ENCODE measurements at places on chromosomes 3 and 15.
A peak's percentile ranks its signal among the peaks of the same experiment; 100 is the strongest.

- no peak for DNase-seq
Observed at GRCh38 chr3:7166460-7166859, 305.5 kb downstream of the GRM7 start.

DNA sequence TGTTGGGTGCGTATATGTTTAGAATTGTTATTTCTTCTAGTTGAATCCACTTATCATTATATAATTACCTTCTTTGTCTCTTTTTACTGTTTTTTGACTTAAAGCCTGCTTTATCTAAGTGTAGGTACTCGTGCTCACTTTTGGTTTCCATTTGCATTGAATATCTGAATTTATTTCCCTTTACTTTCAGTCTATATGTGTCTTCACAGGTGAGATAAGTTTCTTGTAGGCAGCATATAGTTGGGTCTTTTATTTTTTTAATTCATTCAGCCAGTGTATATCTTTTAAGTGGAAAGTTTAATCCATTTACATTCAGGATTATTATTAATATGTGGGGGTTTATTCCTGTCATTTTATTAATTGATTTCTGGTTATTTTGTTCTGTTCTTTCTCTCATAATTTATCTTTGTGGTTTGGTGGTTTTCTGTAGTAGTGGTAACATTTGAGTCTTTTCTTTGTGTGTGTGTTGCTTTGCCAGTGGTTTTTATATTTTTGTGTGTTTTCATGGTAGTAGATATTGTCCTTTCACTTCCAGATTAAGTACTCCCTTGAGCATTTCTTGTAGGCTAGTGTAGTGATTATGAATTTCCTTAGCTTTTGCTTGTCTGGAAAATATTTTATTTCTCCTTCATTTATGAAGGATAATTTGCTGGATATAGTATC, 27.3 kb downstream of the STT3B start:
- DNase-seq, result no peak

GRCh38 chr15:91752081-91752785, 101.3 kb upstream of the SLCO3A1 start:
- no peak for DNase-seq

GRCh38 chr3:146581951-146582467, 23.1 kb downstream of the PLSCR5 start:
- DNase-seq, result no peak

DNA sequence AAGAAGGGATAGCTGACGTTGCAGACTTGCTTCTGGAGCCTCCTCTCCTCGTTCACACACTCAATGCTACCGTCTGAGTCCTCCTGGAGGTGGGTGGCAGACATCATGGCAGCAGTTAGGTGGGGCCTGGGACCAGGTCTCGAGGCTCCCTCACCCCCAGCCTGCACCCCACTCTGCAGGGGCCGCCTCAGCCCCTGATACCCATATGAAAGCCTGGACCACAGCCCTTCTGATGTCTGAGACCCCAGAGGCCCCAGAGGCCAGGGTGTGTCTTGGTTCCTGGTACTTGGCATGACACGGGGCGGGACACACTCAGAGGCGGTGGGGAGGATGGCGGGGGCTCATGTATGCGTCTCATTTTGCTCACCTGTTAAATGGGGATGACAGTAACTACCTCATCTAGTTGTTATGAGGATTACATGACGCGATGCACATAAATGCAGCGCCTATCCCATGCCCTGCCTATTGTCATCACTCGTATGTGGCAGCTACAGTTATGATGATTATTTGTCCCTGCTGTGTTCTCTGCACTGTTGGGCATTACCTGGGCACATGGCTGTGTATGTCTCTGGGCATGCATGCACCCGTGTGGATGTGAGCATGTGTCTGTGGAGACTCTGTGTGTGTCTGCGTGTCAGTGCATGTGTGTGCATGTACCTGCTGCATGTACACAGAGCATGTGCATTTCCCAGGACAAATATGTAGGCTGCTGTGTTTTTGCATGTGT, 39.9 kb downstream of the FEM1B start:
- no peak for DNase-seq

DNA sequence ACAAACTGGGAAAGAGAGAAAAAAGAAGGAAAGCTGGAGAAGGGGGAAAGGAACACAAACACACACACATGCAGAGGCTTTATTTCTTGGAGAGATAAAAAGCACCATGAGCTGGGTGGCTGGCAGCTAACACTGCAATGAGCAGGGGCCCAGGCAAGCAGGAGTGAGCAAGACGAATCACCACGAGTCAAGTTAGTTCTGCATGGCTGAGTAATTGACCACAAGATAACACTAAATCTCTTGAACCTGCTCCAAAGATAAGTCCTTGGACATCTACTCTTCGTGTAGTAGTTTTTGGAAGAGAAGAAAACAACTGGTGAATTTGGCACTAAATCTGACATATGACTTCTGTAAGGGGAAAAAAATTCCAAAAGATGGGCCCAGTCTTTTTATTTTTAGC, 100.9 kb downstream of the MYO5A start:
- no peak for DNase-seq

DNA sequence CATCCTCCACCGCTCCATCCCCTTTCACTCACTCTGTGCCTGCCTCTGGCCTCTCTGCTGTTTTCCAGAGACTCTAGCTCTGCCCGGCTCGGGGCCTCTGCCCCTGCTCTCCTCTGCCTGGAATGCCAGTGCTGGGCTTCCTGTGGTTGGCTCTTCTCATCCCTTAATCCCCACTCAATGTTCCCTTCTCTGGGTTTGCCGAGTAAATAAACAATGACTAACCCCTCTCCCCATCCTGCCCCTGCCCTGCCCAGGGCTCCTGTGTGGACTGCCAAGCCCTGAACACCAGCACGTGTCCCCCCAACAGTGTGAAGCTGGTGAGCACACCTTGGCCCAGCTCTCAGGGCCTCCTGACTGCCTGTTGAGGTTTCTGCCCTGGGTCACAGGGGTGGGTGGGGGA, 12.2 kb downstream of the STAB1 start:
- DNase-seq, result no peak

- DNase-seq, result peak; percentile 45
Observed at GRCh38 chr15:90219421-90220141, 14.2 kb downstream of the CIB1 start.

- DNase-seq, result no peak
Observed at GRCh38 chr3:192747145-192747544, 19.8 kb upstream of the FGF12 start.

DNA sequence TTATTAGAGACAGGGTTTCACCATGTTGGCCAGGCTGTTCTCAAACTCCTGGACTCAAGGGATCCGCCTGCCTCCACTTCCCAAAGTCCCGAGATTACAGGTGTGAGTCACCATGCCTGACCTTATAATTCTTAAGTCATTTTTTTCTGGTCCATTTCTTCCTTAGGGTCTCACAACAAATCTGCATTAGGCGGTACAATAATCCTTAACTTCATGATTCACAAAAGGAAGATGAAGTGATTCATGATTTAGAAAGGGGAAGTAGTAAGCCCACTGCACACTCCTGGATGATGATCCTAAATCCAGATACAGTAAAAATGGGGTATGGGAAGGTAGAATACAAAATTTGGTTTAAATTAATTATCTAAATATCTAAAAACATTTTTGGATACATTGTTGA, 45.0 kb upstream of the TKT start:
- no peak for DNase-seq

- DNase-seq, result no peak
Observed at GRCh38 chr3:182212479-182213076, 500.9 kb downstream of the SOX2 start.

DNA sequence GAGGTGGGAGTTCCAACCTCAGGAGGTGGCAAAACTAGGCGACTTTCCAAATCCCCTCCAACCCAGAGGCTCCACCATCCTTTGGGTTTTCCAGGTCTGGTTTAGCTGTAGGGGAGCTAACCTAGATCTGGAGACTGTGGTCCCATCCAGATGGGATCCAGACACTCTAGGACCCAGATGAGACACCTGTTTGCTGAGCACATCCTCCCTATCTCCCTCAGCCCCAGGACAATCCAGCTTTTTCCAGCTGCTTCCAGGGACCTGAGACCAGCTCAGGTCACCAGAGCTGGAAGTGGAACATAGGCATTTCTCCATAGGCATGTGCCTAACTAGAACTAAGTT, 18.2 kb downstream of the CRTAP start:
- DNase-seq, result no peak

DNA sequence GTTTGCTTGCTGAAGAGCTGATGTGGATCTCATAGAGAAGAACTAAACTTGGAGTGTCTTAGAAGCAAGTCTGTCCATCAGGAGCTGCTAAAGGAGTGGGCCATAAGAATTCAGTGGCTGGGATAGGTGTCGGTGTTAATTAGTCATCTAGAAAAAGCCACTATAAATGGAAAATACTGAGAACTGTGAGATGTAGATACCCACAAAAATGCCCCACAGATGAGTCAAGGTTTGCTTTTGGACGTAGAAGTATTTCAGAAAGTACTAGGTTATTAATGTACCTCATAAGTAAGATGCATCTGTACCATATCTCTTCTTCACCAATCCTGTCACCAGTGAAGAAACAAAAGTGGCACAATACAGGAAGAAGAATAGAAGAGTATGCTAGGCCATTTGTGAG, 530.9 kb upstream of the TGFBR2 start:
- DNase-seq, result no peak

- DNase-seq, result no peak
Observed at GRCh38 chr15:83346342-83346741, 61.9 kb upstream of the BNC1 start.

DNA sequence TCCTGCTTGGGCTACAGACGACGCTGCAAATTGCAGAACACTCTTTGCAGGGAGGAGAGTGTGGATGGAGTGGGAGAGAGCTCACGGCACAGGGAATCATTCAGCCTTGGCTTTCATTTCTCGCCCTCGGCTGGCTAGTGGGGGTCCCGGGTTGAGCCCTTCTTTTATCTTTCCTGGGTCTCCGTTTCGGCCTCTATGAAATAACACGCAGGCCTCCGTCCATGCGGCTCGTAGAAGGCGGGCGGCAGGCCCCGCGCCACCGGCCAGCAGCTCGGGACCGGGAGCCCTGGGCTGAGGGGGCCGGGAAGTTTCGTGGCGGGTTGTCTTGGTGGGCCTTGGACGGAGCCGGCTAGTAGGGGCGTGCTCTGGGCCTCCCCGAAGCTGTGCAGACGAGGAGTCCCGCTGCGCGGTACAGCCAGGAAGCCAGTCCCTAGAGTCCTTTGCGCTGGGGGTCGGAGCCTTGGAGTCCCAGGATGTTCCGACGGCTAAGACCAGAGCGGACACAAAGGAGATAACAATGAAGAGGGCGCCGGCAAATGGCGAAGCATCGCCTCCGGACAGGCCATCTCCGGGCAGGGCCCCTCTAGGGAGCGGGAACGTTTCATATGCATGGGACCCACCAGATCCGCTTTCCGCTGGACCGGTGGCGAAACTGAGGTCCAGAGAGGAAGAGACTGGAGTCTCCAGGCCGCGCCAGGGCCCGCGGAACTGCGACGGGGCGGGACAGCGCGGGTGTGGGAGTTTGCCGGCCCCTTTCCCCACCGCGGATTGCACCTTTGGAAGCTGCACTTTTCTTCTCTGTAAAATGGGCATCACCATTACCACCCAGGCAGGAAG, 4.3 kb downstream of the RNU6-1 start:
- DNase-seq, result no peak

GRCh38 chr3:190644035-190644434, 130.2 kb downstream of the IL1RAP start:
- DNase-seq, result no peak

GRCh38 chr3:190739641-190740185, 122.8 kb downstream of the GMNC start:
- DNase-seq, result no peak

GRCh38 chr15:51856714-51857380, 27.4 kb downstream of the TMOD3 start:
- DNase-seq, result no peak

- DNase-seq, result no peak
Observed at GRCh38 chr3:183762304-183762703, 63.1 kb downstream of the MAP6D1 start.

DNA sequence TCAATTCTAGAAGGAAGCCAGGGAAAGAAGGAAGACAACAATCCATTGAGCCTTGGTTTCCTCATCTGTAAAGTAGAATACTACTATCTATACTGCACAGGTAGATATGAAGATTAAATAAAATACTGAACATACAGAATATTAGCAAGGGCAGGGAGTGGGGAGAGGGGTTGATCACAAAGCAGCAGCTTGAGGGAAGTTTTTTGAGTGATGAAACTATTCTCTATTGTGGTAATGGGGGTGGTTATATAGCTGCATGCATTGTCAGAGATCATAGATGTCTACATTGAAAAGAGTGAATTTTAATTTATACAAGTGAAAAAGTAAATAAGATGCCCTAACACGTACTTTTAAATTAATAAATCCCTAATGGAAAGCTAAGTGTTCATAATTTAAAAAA, 242.6 kb upstream of the LRTM1 start:
- DNase-seq, result no peak

GRCh38 chr3:149620291-149621020, 37.4 kb downstream of the WWTR1 start:
- no peak for DNase-seq

GRCh38 chr15:84108728-84109127, 126.8 kb upstream of the GOLGA6L4 start:
- DNase-seq, result no peak

GRCh38 chr3:133301731-133302130, 98.1 kb upstream of the BFSP2 start:
- DNase-seq, result no peak

GRCh38 chr3:31890742-31891469, 90.2 kb downstream of the OSBPL10 start:
- no peak for DNase-seq

DNA sequence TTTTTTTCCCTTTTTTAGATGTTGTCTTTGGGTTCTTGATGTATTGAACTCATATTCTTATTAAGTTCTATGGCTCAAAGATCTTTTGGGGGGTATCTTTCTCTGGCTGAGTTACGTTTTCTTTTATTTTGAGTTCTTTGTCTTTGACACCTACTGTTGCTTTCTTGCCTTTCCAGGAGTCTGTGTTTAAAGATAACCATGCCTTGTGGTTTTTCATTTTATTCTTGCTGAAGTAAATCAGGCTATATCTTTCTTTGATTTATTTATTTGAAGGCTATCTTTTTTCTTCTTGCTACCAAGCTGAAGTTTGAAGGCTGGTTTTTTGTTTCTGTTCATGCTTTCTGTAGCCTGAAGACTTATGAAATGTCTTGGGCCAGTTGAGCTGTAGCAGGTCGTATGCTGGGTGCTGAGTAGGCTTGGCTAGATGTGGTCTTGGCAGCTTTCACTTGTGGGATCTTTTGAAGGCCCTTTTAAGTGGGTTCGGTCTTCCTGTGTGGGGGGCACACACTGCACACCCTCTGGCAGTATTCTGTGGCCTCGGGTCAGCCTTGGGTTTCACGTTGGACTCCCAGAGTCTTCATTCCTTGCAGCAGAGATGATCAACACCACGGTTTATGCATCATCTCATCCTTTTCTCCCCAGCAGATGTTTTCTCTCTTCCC, 17.5 kb downstream of the SLCO3A1 start:
- no peak for DNase-seq

GRCh38 chr3:141367038-141367730, 1.1 kb upstream of the ZBTB38 start:
- no peak for DNase-seq

GRCh38 chr3:49553324-49553691, 969 bp upstream of the BSN start:
- DNase-seq, result no peak

DNA sequence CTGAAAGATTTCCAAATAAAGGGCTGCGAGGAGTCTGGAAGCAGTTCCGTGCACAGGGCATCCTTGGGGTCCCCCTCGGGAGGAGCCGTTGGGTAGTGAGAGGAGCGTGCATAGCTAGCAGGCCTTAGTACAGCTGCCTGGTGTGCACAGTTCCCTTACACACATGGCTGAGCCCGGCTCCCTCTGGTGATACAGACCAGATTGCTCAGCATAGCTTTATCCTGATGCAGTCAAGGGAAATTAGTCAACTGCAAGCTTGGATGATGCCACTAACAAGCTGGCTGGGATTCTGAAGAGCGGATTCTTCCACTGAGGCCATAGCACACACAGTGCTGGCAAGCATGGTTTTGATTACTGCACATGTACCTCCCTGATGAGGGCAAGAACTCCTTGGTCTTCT, 349.4 kb downstream of the LRTM1 start:
- no peak for DNase-seq
